Activated CD8-positive, alpha-beta memory T cell treated with anti-CD3 and anti-CD28 coated beads for 4 hours (primary cell): ENCODE measurements at places on chromosomes 3 and 15.

DNA sequence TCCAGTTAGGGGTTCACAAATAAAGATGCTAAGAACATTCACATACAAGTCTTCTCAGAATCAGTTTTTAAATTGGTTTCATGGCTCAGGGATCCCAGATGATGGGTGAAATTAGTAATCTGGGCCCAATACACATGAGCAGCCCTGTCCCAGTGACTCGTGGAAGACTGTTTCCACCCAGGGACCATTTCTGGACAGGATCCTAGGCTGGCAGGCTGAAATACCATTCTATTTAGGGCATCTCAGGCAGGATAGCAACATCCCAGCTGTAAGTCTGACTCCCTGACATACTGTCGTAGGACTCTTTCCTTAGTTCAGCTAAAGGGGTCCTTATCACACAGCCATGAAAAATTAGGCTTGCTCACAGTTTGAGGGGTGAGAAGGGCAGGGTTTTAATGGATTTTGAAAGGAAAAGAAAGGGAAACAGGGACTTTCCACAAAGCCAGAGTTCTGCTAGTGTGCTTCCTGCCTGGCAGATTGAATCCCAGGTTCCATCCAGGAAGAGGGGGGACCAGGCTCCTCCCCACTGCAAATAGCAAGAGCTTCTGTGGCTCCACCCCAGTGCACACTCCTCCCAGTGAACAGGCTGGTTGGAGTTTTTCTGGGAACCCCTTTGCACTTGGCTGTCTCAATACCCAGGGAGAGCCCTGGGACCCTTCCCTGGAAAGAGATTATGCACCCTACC lies 41.3 kb upstream of the LYZL4 start:
- no peak for DNase-seq

DNA sequence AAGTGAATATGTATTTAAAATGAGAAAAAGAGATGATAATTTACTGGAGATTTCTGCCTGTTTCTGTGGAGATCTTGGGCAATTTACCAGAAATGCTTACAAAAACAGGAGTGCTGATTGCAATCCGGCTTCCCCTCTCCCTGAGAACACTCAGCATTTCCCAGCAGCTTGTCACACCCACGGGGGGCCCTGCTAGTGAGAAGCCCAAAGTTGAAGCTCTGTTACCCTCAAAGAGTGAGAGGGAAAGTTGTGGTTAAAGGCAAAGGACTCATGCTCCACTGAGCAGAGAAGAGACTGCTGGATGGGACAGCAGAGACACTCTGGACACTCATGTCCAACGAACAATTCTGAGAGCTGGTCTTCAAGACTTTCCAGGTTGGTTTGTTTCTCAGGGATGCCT lies 2.9 kb downstream of the MCTP2 start:
- DNase-seq, result no peak

DNA sequence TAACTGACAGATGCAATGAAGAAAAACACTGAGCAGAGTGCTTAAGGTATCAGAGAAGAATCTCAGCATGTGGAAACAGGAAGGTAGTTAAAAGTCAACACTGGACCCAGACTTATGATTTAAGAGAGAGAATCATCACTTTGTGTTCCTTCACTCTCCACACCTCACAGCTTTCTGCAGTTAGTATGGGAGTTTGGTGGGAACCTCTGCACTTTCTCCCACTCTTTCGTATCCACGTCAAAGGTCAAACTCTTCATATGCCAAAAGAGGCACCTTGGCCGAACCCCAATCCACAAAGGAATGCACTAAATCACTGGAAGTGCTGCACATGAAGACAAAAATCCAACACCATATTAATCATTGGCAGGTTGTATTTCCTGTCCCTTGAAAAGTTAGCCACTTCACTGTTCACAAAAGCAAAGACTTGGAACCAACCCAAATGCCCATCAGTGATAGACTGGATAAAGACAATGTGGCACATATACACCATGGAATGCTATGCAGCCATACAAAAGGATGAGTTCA lies 361.2 kb downstream of the MAGI1 start:
- no peak for DNase-seq

GRCh38 chr3:151743855-151744254 lies 10.1 kb downstream of the AADACL2 start:
- DNase-seq, result no peak

DNA sequence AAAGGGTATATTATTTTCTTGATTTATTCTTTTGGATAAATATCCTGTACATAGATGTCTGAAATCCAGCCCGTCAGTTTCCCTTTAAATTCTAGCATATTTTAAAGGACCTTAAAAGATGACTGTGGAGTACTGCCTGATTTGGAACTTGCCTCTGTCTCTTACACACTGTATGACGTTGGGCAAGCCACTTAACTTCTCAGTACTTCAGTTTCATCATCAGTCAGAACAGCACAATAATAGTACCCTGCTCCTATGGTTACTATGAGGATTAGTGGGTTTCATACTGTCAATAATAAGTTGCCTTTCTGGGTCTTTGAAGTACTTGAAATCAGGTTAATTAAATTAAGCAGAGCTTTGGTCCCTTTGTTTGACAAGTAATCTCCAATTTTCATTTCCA lies 374.3 kb downstream of the TIGIT start:
- DNase-seq, result no peak

DNA sequence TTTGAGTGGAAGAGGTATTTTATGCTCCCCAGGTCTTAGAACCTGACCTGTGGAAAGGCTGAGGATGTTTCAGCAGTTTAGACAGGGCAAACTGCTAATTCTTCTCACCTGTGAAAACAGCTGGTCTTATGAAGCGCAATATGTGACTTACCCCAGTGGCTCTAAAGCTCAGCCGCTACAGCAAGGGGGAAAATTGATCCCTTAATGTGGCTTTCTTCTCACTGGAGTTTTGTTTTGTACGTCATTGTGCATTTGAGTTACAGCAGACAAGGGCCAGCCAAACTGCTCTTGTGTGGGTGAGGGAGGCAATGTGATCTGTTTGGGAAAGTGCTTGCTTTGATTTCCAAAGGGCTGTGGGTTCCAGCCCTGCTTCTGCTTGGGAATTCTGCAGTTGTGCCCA lies 293.4 kb upstream of the LRRFIP2 start:
- no peak for DNase-seq

DNA sequence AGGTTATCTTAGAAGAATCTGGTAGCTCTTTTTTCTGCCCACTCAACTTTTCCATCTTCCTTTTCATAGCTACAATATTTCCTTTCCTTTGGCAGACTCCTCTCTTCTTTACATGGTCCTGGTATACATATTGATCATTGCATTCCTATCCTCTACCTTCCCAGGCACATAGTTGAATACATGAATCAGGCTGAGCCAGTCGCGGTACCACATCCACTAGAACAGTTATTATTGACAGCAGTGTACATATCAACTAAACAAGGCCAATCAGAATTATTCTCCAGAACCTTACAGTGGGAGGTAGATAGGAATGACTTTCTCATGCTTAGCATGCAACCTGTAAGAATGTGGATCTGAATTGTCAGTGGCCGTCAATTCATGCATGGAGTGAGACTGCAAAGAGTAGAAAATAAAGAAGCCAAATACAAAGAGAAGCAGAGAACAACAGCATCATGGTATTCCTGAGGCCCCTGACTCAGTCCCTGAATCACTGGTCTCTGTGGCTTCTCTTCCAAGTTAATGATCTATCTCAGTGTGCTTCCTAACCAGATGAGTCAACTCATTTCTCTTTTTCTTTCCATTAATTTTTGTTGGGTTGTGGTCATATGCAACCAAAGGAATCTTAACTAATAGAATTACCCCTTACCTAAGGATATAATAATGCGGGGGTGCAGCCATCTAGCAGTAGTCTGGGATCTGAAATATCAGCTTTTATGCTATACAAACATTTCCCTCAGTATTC lies 60.9 kb upstream of the DCBLD2 start:
- no peak for DNase-seq

DNA sequence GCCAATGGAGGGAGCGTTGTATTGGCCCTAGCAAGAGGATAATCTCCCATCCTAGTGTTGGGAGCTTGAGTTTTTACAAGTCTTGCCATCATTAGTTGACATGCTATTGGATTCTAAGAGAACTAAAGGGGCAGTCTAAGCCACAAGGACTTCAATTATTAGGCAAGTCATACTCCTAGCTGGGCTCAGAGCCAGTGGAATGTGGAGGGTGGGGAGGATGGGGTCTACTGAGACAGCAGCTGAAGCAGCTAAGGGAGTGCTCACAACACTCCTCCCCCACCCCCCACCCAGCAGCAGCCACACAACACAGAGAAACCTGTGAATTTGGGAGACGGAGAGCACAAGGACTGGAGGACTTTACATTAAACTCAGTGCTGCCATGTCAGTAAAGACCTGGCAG lies 27.9 kb downstream of the FRG2C start:
- DNase-seq, result no peak

DNA sequence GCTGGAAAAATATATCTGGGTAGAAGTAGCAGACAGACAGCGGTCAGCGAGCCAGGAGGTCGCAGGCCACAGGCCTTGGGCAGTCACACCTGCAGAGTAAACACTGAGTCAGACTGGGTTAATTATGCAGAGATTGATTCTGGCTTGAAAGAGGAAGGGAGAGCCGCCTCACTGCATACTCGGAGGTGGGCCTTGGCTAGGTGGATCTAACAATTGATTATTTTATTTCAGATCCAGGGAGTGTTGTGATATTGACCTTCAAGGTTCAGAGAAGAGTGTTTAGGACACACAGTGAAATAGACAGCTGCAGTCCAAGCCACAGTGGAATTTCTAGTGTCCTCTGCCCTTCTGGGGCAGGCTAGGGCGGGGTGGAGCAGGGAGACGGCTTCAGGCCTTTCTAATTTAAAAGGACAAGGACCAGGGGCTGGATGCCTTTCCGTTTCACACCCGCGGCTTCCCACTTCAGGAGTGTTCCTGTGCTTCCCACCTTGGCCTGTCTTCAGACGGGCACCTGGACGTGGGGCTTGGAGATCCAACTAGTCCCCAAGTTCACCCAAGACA lies 237.3 kb downstream of the XXYLT1 start:
- DNase-seq, result no peak

- DNase-seq, result no peak
Measured at GRCh38 chr3:55373423-55373822, 113.7 kb downstream of the WNT5A start.

- no peak for DNase-seq
Measured at GRCh38 chr15:89898614-89899294, 5.0 kb upstream of the AP3S2 start.

DNA sequence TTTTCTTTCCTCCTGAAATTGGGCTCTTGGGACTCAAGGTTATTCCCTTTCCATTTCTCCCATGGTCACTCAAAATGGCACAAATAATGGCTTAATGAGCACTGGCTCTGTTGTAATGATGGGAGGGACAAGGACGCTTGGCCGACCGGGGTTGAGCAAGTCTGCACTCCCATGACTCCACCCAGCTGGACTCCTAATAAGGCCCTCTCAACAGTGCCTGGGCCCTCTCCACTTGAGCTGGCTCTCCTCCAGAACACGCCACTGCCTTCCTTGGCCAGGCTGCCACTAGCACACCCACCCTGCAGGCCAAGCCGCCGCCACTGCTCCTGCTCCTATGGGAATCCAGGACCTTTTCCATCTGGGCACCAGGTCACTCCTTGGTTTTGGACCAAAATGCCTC lies 42.3 kb downstream of the ADCY5 start:
- no peak for DNase-seq

GRCh38 chr3:57500506-57500905 lies 43.6 kb downstream of the DNAH12 start:
- no peak for DNase-seq

GRCh38 chr3:178663201-178663934 lies 127.1 kb downstream of the KCNMB2 start:
- DNase-seq, result no peak

GRCh38 chr15:88029696-88030095 lies 226.8 kb downstream of the NTRK3 start:
- DNase-seq, result no peak

GRCh38 chr15:96460106-96460505 lies 129.6 kb downstream of the NR2F2 start:
- no peak for DNase-seq

- no peak for DNase-seq
Measured at GRCh38 chr3:170506556-170506955, 79.3 kb downstream of the SLC7A14 start.

- DNase-seq, result no peak
Measured at GRCh38 chr3:10170915-10171478, 6.3 kb downstream of the IRAK2 start.

GRCh38 chr15:43433165-43433564 lies 59.8 kb downstream of the TP53BP1 start:
- DNase-seq, result no peak

DNA sequence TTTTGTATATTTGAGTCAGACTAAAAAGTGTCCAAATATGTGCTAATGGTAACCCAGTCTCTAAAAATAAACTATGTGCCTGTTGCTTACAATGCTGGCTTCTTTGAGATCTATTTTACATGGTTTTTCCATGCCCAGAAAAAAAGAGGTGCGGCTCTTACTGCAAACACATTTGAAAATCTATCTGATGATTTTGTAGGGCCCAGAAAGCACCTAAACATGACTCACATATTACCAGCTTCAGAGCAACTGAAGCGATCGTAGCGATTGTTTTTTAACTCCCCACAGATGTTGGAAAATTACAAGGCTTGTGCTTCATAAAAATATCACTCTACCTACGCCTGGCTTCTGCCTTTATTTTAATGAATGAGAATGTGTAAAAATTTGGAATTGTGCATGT lies 53.5 kb downstream of the SUCNR1 start:
- DNase-seq, result no peak

DNA sequence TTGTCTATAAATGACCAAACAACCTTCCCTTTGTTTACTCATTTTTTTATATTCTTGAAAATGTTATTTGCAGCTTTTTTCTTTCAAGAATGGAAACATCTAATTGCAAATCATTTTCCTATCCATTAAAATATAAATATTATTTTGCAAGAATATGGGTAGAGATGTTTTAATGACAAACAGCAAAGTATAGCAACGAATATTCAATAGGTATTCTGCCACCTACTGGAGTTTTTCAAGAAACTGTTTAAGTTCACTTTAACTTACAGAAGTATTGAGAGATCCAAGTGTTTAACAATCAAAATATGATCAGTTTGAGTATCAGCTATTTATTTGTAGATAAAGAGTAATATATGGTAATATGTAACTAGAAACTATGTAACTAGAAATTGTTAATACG lies 6.9 kb upstream of the EOGT start:
- DNase-seq, result no peak

DNA sequence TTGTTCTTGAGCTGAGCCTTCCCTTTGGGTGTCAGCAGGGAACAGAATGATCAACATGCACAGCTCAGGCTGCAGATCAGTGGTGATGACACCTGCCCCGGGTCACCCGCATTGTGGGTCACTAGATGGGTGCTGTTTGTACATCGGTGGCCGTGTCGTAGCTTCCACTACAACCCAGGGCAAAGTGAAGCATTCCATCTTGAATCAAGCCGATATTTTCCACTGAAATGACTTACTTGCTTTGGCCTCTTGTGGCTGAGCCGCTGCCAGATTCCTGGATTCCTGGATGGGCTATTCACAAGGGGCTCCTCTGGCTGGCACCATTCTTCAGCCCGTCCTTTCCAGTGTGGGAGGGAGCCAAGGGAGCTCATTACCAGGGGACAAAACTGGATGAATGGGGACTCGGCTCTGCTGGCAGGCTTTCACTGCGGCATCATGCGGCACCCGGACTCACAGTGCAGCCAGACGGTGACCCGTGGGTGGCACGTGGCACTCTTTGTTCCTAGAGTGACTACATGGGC lies 65.6 kb downstream of the SLCO3A1 start:
- DNase-seq, result no peak

GRCh38 chr3:186975726-186976125 lies 45.4 kb downstream of the ST6GAL1 start:
- no peak for DNase-seq

- no peak for DNase-seq
Measured at GRCh38 chr3:35932995-35933394, 293.7 kb downstream of the ARPP21 start.
